ENCODE measurements at places on chromosomes 5 and 9.
A peak's percentile ranks its signal among the peaks of the same experiment; 100 is the strongest.

DNA sequence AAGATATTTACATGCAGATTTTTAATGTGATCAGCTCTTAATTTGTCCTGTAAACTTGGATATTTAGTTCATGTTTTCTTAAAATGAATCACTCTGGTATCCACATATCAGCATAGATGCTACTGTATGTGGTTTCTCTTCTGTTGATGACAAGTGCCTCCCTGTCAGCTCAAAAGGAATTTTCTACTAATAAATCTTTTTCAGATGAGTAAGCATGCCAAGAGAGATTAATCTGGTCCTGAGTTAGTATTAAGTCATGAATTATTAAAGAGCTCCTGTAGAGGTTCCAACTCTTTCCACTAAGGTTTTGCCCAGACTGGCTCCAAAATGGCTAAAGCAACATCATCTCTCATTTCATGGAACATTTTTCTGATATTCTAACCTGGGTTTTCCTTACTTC, 129.2 kb downstream of the GOLPH3 start:
- no peak for DNase-seq

DNA sequence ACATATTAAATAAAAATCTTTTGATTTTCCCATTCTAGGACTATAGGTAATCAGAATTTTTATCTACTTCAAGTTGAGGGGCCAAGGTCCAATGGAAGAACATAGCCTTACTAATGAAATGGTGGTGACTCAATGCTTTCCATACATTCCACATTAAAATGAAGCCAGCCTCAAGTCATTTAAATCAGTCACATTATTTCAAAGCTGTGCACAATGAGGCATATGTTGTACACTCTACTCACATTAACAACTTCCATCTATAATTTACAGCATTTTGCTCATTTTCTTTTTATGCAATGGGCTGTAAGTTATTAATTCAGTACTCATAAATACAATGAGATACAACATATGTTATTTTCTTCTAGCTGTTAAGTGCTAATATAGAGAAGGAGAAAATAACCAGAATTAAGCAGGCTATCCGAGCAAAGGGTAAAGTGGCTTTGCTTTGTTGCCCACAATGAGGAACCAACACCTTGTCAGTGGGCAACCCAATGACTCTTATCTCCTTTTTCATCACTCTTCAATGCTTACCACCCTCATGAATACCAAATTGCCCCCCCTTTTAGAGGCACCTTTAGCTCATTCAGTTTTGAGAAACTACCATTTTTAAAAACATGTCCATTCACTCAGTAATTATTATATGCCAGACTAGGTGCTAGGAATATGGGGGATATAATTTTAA, 52.4 kb downstream of the TTLL11 start:
- DNase-seq, result no peak

DNA sequence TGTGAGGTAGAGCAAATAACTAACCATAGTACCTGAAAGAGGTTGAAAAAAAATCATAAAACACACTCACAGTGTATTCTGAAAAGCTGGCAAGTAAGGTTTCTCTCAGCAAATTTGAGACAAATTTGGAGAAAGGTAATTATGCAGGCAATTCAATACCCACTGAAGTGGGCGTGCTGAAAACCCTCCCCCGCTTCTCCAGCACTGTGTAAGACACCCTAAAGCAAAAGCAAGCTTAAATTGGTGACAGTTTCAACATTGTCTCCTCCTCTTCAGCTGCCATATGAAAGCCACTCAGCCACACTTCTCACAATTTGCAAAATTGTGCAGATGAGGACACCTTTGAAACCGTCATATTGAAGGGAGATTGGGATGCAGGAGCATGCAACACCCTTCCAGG, 322.3 kb upstream of the CDH6 start:
- DNase-seq, result no peak

DNA sequence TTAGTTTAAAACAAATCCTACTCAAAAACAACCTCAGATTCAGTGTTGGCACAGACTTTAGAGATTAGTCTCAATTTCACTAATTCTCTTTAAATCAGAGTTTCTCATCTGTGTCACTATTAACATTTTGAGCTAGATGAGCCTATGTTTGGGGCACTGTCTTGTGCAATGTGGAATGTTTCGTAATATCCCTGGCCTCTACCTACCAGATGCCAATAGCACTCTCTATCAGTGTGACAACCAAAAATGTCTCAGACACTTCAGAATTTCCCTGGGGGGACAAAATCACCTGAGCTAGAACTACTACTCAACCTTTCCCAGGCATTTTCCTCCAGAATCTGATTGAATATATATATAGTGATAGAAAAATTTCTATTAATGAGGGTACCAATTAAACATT, 465.2 kb upstream of the RGMB start:
- no peak for DNase-seq

DNA sequence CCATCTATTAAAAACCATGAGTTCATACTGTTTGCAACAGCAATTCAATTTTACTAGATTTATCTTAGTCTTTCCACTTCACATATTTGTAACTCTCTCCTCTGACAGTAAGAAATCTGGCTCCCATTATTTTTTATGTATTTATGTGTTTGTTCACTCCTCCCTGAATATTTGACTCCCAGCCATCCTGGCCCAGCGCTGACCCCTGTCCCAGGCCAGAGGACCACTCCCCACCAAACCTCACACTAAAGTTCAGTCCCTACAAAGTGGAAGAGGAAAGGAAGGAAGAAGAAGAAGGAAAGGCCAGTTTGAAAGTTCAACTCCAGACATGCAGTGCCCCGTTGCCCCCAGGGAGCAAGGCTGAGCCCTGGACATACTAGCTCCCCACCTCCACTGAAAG, 271.8 kb downstream of the ADAMTSL1 start:
- no peak for DNase-seq

- DNase-seq, result no peak
Measured at GRCh38 chr5:109291090-109291489, 118.7 kb downstream of the PJA2 start.

DNA sequence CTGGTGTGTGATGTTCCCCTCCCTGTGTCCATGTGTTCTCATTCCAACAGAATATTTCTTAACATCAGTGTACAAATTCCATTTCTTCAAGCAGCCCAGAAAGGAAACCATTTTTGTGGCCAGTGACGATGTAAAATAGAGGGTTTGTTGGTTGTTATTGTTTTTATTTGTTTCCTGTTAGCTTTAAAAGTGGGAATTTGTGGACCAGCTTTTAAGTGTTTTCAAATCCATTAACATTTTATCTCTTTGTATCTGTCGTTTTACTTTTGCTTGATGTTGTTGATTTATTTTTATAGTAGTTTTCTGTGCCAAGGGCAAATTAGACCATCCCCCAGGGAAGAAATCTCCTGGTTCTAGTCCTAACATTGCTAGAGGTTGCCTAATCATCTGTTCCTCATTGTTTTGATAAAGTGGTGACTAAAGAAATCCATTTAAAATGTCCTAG, 100.0 kb downstream of the GDNF start:
- no peak for DNase-seq

- DNase-seq, result no peak
Measured at GRCh38 chr9:112786829-112787520, 36.4 kb downstream of the SNX30 start.

DNA sequence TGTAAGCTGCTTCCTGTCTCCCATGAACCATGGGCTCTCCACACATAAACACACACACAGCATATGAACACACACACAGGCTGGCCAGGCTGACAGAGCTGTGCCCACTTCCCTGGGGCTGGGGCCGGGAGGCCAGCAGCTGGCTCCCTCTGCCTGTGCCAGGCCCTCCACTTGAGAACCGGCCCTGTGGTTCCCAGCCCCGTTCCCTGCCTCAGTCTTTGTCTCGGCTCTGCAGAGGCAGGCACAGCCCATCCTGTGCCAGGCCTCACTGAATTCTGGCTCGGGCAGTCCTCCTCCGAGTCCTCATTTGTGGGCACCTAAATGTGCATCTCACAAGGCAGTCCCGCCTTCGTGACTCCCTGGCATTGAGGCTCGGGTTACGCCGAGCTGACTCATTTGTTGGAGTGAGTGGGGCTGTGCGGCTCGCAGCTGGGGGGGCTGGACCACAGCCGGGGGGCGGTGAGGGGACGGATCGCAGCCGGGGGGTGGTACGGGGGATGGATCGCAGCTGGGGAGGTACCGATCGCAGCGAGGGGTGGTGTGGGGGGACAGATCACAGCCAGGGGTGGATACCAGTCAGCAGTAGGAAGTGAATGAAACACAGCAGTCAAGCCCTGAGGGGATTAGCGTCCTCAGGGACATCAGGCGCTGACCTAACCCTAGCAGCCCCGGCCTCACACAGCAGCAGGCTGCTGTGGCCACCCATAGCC, 72.3 kb downstream of the PSMB7 start:
- peak; percentile 63 for DNase-seq

DNA sequence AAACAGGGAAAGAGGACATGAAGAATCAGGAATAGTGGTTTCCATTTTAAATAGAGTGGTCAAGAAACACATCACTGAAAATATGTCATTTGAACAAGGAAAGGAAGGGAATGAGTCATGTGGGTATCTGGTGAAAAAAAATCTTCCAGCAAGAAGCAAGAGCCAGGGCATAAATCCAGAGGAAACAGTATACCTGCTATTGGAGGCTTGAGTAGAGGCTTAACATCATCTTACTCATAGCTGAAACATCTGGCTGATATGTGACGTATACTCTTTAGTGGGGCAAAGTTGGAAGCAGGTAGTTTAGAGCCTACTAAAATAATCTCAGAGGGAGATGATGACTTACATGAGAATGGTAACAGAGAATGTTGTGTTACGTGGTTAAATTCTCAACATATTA, 517.2 kb downstream of the CAAP1 start:
- no peak for DNase-seq

- DNase-seq, result no peak
Measured at GRCh38 chr5:15566789-15567188, 66.8 kb downstream of the FBXL7 start.

- DNase-seq, result no peak
Measured at GRCh38 chr9:82790875-82791274, 272.1 kb downstream of the RASEF start.

- no peak for DNase-seq
Measured at GRCh38 chr9:8769153-8769552, 969.6 kb upstream of the DMAC1 start.

DNA sequence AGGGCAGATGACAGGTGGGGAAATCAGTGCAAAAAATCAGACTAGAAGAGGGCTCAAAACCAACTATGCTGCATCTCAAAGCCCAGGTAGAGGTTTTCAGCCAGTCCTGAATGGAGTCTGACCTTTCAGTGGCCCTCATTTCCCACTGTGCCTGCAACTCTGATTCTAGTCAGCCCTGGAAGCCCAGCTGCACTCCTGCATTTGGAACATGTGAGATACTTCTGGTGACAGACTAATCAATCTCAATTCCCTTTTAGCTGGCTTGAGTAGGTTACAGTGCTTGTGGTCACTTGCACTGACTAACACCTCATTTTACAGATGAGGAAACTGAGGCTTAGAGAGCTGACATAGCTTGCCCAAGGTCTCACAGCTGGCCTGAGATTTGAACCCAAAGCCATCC, 7.9 kb upstream of the ACSL6 start:
- DNase-seq, result no peak

- DNase-seq, result no peak
Measured at GRCh38 chr9:93155716-93156474, 21.8 kb upstream of the NINJ1 start.

GRCh38 chr9:93620881-93621820, 44.8 kb downstream of the PHF2 start:
- no peak for DNase-seq

DNA sequence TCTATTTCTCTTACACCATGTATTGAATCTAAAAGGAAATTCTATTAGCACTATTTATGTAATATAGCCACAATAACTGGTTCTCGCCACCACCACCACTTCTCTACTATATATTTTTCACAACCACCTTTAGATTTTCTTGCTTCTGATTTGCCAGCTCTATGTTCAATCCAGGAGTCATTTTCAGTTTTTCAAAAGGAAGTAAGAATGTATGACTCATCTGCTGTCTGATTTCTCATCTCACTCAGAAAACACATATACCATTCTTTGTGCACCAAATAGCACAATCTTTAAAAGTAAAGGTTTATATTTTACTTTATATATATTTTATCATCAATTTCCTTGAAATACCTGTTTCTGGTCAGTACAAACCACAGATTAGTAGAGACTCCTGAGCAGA, 1127.5 kb downstream of the TAF11L14 start:
- no peak for DNase-seq

DNA sequence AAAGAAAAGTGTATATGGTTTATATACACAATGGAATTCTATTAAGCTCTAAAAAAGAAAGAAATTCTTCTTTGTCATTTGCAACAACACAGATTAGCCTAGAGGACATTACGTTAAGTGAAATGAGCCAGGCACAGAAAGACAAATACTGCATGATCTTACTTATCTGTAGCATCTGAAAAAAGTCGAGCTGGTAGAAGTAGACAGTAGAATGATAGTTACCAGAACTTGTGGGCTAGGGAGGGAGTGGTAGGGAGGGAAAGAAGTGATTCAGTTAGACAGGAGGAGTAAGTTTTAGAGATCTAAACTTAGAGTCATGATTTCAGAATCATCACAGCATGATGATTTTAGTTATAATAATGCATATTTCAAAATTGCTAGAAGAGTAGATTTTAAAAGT, 184.6 kb downstream of the TLE4 start:
- no peak for DNase-seq

GRCh38 chr5:92179651-92180050, 796.5 kb upstream of the ARRDC3 start:
- DNase-seq, result no peak

GRCh38 chr9:121023064-121023463, 27.0 kb downstream of the C5 start:
- no peak for DNase-seq

GRCh38 chr5:42361315-42361688, 61.9 kb upstream of the GHR start:
- no peak for DNase-seq

Data from ascending aorta (tissue), 2 donors.